ENCODE measurements at places on chromosomes 4 and X. TPM values are rescaled to one million over a fixed set of nuclear protein-coding genes. Genes with fewer than 3 reads are reported as not detected.

The CPEB2 gene
- 9.1 TPM for total RNA-seq

The SAGE1 gene
- total RNA-seq = not detected

The ENPP6 gene
- not detected for total RNA-seq

The ADH1B gene
- not detected for total RNA-seq

The ERVMER34-1 gene
- 9.7 TPM for total RNA-seq

The TBC1D8B gene
- 8.1 TPM for total RNA-seq

The ERAS gene
- total RNA-seq = not detected

The UBE2D3 gene
- total RNA-seq = 362 TPM

The FAM114A1 gene
- total RNA-seq = 64.1 TPM

The WNK3 gene
- total RNA-seq = 1.6 TPM

The GAGE13 gene
- total RNA-seq = not detected

The RAB41 gene
- not detected for total RNA-seq

The TCEAL2 gene
- not detected for total RNA-seq

The HMGB2 gene
- 112 TPM for total RNA-seq

The DGKQ gene
- 9.1 TPM for total RNA-seq

The ADGRG2 gene
- total RNA-seq = 0.03 TPM

The ZCCHC18 gene
- total RNA-seq = 0.14 TPM

The HMX1 gene
- total RNA-seq = not detected

The TGIF2LX gene
- total RNA-seq = not detected

The CXCR3 gene
- total RNA-seq = not detected

The CFAP47 gene
- total RNA-seq = not detected

The F8A2 gene
- total RNA-seq = not detected

The WDR44 gene
- 16.2 TPM for total RNA-seq

The ZMYM3 gene
- total RNA-seq = 16.0 TPM

The SNCA gene
- total RNA-seq = 44.6 TPM

The XAGE2 gene
- not detected for total RNA-seq

The KIAA1210 gene
- total RNA-seq = not detected

The FAM236B gene
- total RNA-seq = not detected

The USP46 gene
- 14.9 TPM for total RNA-seq

The TMEM150C gene
- total RNA-seq = 0.14 TPM

The NPY1R gene
- total RNA-seq = 0.04 TPM

The PNMA5 gene
- total RNA-seq = not detected

The PAGE2 gene
- total RNA-seq = not detected

The ZFYVE28 gene
- total RNA-seq = 0.95 TPM

The BEND2 gene
- total RNA-seq = not detected

The TLR8 gene
- not detected for total RNA-seq

The CLRN2 gene
- total RNA-seq = not detected

The PCSK1N gene
- 0.53 TPM for total RNA-seq

The TFE3 gene
- total RNA-seq = 41.9 TPM

The MED12 gene
- 12.8 TPM for total RNA-seq

The TRIM60 gene
- total RNA-seq = not detected

The FAM9B gene
- total RNA-seq = not detected

The ACTRT1 gene
- not detected for total RNA-seq

The EGF gene
- 0.60 TPM for total RNA-seq

The CPLX1 gene
- total RNA-seq = 0.10 TPM

The CHIC1 gene
- 3.9 TPM for total RNA-seq

The FGFBP1 gene
- total RNA-seq = 1,699 TPM

The TRIM75 gene
- not detected for total RNA-seq

The TLR10 gene
- total RNA-seq = not detected

The FAT4 gene
- 1.4 TPM for total RNA-seq

The HSFX2 gene
- total RNA-seq = not detected

The PPBP gene
- not detected for total RNA-seq

The DMRTC1B gene
- not detected for total RNA-seq

The CENPE gene
- 23.6 TPM for total RNA-seq

The ADRA2C gene
- 0.10 TPM for total RNA-seq

The DMD gene
- 6.5 TPM for total RNA-seq

Measured in foreskin keratinocyte (primary cell).